HCT116 (cell line): ENCODE measurements at places on chromosomes 11 and 22.

DNA sequence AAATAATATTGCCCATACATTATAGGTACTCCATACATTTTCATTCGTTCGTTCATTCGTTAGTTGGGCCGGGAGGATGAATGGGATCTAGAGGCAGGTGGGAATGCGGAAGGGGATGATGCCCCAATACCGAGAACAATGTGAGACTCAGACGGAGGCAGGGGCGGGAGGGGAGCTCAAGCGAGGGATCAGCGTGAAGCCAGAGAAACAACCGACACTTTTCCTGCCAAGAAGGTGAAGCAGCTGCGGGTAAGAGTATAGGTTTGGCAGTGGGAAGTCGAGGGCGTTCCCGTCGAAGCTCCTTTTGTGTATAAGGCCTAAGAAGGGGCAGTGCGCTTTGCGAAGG lies 1.1 kb upstream of the ARHGEF17 start:
- DNase-seq, result no peak

- no peak for DNase-seq
Observed at GRCh38 chr11:110249066-110249465, 47.3 kb downstream of the RDX start.

DNA sequence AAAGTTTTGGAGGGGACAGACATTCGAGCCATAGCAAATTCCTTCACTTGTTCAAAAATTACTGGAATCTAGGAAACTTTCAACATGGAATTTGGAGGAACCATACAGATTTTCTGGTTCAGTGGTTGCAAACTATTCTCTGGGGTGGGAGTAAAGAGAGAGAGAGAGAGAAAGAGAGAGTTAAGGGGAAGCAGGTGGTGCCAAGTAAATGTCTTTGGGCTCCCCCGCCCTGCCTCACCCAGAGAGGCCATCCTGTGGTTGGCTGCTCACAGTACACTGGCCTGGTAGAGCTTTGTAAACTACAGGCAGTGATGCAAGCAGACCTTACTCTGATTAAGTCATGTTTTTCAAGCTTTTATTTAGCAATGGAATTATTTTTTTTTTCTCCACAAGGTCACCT lies 82.6 kb downstream of the ADAMTS15 start:
- no peak for DNase-seq

DNA sequence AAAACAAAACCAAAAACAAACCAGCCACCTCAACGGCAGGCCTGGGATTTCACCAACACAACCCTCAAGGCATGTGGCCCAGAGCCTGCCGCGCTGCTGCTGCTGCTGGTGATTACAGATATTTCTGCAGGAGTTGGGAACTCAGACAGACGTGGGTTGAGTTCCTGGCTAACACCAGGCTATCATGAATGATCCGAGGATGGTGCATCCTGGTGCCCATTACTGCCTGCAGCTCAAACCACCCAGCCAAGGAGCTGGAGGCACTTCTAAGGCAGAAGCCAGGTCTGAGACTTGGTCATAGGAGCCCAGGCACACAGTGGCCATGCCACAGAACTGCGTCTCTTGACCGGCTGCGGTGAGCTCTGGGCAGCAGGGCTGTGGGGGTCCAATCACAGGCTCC lies 151.8 kb downstream of the MPPED1 start:
- no peak for DNase-seq

DNA sequence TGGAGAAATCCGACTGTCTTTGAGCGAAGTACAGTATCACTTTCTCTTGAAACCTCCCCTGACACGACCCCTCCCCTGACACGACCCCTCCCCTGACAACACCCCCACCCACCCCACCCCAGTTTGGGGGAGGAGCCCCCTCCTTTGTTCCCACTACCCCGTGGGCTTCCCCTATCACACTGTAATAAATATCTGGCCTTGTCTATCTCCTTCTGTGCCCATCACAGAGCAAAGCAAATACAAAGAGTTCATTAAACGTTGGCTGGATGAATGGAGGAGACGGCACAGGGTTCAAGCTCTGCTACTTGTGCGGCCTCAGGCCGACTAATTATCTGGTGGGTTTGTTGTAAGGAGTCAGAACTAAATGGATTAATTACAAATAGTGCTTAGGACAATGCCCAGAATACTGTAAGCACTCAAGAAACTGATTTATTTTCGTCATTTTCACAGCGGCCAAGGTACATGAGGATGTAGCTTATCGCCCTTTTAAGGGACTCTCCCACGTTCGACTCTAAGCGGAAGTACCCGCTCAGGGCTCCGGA lies 628 bp upstream of the GGA1 start:
- DNase-seq, result no peak

DNA sequence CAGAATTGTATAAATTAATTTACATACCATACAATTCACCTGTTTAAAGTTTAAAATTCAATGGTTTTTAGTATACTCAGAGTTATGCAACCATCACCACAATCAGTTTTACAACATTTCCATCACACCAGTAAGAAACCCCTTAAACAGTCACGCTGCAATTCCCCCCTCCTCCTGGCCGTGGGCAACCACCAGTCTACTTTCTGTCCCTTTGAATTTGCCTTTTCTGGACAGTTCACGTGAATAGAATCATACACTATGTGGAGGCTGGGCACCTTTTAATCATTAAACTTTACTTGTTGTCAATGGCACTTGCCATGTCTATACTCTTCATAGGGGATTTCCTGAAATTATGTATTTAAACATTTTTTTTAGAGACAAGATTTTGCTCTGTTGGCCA lies 20.1 kb upstream of the SWAP70 start:
- DNase-seq, result no peak

- DNase-seq, result no peak
Observed at GRCh38 chr22:17811119-17811518, 36.9 kb upstream of the BID start.
